Neural progenitor cell (in vitro differentiated cells): ENCODE measurements at places on chromosomes 6 and 20. TPM values are rescaled to one million over a fixed set of nuclear protein-coding genes. Genes with fewer than 3 reads are reported as not detected.

The SAMD10 gene
- 0.19 and 4.9 TPM in 2 replicates for total RNA-seq

The SIM1 gene
- not detected in 2 replicates for total RNA-seq

The CLIC1 gene
- total RNA-seq: 234 and 307 TPM in 2 replicates

The HMGCLL1 gene
- 5.0 and 6.5 TPM in 2 replicates for total RNA-seq

DNA sequence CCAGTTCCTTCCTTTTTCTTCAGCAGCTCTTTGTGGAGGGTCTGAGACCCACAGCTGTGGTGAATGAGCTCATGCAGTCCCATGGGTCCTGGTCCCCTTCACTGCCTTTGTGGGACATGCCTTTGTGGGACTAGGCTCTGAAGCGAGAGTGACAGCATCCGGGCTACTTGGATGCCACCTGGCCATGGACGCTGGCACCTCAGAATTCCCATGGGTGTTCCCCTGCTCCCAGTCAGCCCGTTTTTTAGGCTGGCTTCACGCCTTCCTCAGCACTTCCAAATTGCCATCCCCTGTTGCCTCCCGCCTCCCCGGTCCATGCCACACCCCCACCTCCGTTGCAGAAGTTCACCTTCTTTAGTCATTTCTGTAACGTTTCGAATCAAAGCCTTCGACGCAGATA, 45.1 kb downstream of the RAMACL start:
- H3K27ac ChIP-seq: no peak overlapping the region
- H3K27me3 ChIP-seq: no peaks in the 10 kb centered on the region
- H3K36me3 ChIP-seq: no peaks in the 10 kb centered on the region
- no peak overlapping the region for H3K4me3 ChIP-seq
- H3K4me1 ChIP-seq: no peaks in the 10 kb centered on the region

DNA sequence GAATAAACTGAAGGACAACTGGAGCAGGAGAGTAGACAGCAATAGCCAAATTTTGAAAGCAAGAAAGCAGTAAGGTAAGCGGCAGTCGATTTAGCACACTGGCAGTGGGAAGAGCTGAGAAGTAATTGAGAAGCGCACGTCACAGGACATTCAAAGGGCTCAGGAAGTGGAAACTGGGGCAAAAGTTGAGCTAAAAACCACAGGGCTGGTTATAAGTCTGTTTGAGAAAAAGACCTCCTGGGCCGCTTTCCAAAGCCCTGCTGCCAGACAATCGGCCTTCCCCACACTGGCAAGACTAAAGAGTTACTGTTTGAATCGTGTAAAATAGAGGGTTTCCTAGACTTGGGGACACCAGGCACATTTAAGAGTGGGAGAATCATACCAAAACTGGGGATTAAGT, 161.4 kb downstream of the DNAH8 start:
- H3K36me3 ChIP-seq: no peaks in the 10 kb centered on the region
- no peaks in the 10 kb centered on the region for H3K27me3 ChIP-seq
- no peak overlapping the region for H3K4me3 ChIP-seq

DNA sequence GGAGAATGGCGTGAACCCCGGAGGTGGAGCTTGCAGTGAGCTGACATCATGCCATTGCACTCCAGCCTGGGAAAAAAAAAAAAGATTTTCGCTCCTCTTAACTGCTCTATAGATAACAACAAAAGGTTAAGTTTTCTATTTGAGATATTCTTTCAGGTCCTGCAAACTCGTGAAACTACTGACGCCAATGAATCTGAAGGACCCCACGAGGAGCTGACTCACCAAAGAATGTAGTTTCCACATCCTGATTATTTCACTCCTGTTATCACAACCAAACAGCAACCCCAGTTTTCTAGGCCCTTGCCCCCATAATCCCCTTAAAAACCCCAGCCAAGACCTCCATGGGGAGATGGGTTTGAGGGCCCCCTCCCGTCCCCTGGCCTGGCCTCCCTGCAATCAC, 58.7 kb downstream of the OTOR start:
- H3K27me3 ChIP-seq: no peaks in the 10 kb centered on the region
- H3K36me3 ChIP-seq: no peaks in the 10 kb centered on the region
- no peak overlapping the region for H3K27ac ChIP-seq
- H3K4me1 ChIP-seq: peaks cover 8% of the 10 kb centered on the region

GRCh38 chr6:53862662-53863462, 68.1 kb downstream of the LRRC1 start:
- H3K27ac ChIP-seq: no peak overlapping the region
- H3K36me3 ChIP-seq: no peaks in the 10 kb centered on the region
- peaks cover 19% of the 10 kb centered on the region for H3K4me1 ChIP-seq
- no peaks in the 10 kb centered on the region for H3K27me3 ChIP-seq
- no peak for DNase-seq
- no peak overlapping the region for H3K4me3 ChIP-seq

DNA sequence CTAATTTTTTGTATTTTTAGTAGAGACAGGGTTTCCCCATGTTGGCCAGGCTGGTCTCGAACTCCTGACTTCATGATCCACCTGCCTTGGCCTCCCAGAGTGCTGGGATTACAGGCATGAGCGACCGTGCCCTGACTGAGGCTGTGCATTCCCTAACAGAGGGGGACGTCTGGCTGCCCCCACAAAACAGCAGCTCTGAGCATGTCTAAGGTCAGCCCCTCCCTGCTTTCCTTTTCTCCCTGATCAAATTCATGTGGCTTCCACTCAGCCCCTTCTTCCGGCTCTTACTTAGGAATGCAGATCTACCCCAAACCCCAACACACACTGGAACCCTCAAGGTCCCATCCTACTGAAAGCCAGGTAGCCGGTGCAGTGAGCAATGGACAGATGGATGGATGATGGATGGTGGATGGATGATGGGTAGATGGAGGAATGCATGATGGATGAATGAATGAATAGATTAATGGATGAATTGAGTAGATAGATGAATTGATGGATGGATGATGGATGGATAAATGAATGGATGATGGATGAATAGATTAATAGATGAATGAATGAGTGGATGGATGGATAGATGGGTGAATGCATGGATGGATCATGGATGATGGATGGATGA, 91.5 kb upstream of the BHLHE23 start:
- H3K27me3 ChIP-seq: peaks cover 69% of the 10 kb centered on the region
- no peak for DNase-seq
- H3K4me3 ChIP-seq: no peak overlapping the region
- H3K36me3 ChIP-seq: no peaks in the 10 kb centered on the region
- H3K27ac ChIP-seq: no peak overlapping the region

GRCh38 chr6:146884728-146885127, 286.0 kb downstream of the ADGB start:
- no peak overlapping the region for H3K4me3 ChIP-seq
- H3K36me3 ChIP-seq: no peaks in the 10 kb centered on the region
- H3K4me1 ChIP-seq: peaks cover 8% of the 10 kb centered on the region
- H3K27ac ChIP-seq: no peak overlapping the region
- DNase-seq: no peak

- H3K27ac ChIP-seq: no peak overlapping the region
- H3K4me1 ChIP-seq: no peaks in the 10 kb centered on the region
- DNase-seq: peak; percentile 66
- peaks cover 61% of the 10 kb centered on the region for H3K27me3 ChIP-seq
- peak overlapping the region; percentile 53 for H3K4me3 ChIP-seq
Measured at GRCh38 chr6:133854364-133855275, 34.3 kb upstream of the TCF21 start.

DNA sequence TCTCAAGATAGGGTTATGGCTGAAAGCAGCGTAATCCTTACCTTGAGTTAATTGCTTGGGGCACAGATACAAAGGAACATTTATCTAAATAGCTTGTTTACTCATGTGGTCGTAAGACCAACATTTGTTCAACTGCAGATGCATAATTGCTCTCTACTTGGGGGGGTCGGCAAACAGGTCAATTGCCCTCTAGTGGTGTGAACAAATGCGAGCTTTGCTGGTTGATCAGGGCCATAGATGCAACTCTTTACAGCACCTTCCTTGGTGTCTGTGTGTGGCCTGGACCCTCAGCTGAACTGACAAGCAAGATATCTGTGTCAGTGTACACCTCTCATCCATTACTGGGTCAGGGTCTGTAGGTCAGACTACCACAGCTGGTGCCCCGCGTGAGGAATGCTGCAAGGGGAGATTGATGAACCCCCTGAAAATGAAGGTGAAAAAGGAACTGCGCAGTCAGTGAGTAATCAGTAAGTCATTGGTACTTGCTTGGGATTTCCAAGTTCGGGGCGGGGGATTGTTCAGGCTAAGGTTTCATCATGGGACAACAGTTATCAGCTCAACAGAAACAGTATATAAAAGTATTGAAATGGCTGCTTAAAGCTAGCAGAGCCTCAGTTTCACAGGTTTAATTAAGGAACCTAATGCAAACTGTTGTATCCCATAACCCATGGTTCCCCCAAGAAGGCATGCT, 24.0 kb downstream of the HLA-DPA1 start:
- no peak overlapping the region for H3K4me3 ChIP-seq
- DNase-seq: peak; percentile 17

- H3K4me1 ChIP-seq: no peaks in the 10 kb centered on the region
- no peak overlapping the region for H3K4me3 ChIP-seq
- no peaks in the 10 kb centered on the region for H3K27me3 ChIP-seq
- no peak for DNase-seq
- no peak overlapping the region for H3K27ac ChIP-seq
Measured at GRCh38 chr20:17395729-17396128, 135.4 kb downstream of the BFSP1 start.

DNA sequence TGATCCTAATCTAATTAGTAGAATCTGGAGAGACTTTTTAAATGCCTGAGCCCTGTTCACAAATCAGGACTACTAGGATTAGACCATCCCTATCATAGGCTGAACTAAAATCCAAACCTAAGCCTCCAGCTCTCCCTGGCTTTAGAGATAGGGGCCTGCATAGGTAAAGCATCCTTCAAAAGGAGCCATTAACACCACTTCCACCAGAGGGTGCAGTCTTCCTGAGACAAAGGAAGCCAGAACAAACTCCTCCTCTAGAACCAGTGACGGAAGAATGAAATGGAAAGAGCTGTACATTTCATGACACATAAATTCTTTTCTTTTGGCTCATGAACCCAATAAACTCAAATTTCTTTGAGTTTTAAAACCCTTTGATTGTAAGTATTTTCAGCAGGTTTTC, 291.2 kb upstream of the ADGRB3 start:
- H3K27me3 ChIP-seq: no peaks in the 10 kb centered on the region
- H3K4me3 ChIP-seq: no peak overlapping the region
- H3K4me1 ChIP-seq: no peaks in the 10 kb centered on the region
- no peak overlapping the region for H3K27ac ChIP-seq
- DNase-seq: peak; percentile 78

DNA sequence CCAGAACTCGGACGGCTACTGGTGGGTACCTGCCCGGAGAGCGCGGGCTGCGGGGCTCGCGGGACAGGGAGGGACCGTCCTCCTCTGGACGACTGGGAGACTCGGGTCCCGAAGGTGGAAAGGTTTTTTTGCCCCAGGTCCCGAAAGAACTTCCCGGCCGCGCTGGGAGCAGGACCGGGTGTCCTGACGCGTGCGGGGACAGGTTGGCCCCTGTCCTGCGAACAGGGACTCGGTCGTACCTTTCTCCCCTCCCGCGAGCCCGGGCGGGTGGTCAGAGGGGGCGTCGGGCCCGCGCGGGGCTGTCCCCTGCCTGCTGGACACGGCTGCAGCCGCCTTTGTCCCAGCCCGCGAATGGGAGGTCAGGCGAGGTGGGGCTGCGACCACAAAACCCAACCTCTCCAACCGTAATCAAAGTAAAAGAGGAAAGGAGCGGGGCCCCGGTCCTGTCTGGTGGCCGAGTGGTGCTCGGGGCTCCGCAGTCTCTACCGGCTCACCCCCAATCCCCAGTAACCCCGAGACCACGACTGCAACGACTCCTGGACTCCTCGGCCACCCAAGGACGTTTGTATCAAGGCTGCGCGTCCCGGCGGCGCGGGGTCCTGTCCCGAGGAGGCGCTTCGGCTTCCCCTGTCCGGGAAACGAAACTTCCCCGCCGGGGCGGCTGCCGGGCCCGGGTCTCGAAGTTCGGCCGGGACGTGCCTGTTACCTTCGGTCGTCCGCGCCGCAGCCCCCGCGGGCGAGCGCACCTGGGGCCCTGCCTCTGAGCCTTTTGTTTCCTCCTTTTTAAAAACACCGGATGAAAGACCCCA, 798 bp downstream of the DSP start:
- peaks cover 36% of the 10 kb centered on the region for H3K4me1 ChIP-seq
- peak; percentile 80 for DNase-seq
- no peaks in the 10 kb centered on the region for H3K36me3 ChIP-seq
- H3K27me3 ChIP-seq: peaks cover 62% of the 10 kb centered on the region
- peak overlapping the region; percentile 51 for H3K4me3 ChIP-seq
- H3K27ac ChIP-seq: peak overlapping the region; percentile 59

DNA sequence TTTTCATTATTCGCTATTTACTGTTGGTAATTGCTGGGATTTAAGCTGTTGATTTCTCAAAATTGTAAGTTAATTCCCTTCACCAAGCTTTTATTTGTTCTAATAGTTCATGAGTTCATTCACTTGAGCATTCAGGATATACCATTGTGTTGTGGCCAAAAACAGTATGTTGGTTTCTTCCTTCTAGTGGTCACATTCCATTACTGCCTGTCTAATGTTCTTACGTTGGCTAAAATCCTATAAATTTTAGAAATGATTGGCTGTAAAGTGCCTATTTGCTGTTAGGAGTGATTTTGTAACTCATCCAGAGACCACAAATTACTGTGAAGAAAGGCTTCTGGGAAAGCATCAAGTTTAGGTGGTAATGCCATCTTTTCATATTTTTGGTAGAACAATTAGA, 76.3 kb downstream of the FARS2 start:
- H3K27me3 ChIP-seq: no peaks in the 10 kb centered on the region
- no peak overlapping the region for H3K4me3 ChIP-seq
- no peak for DNase-seq
- H3K27ac ChIP-seq: no peak overlapping the region
- no peaks in the 10 kb centered on the region for H3K36me3 ChIP-seq

DNA sequence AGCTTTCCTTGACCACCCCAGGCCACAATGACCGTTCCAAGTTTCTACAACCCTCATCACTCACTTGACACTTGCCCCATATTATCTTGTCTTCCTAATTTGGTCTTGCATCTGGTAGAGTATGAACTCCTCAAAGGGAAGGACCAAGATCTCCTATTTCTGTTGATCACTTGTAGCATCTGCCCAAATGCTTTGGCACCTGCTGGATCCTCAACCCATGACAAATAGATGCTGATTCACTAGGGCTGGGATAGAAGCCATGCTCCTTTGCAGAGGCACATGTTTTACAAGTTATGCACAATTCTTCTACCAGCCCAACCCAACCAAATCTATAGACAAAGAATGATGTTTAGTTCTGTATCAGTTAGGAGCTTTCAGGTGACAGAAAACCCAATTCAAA, 110.7 kb downstream of the UNC5CL start:
- no peaks in the 10 kb centered on the region for H3K36me3 ChIP-seq
- no peaks in the 10 kb centered on the region for H3K4me1 ChIP-seq
- no peak for DNase-seq
- H3K27ac ChIP-seq: no peak overlapping the region
